ENCODE measurements at places on chromosomes 1 and 21.

DNA sequence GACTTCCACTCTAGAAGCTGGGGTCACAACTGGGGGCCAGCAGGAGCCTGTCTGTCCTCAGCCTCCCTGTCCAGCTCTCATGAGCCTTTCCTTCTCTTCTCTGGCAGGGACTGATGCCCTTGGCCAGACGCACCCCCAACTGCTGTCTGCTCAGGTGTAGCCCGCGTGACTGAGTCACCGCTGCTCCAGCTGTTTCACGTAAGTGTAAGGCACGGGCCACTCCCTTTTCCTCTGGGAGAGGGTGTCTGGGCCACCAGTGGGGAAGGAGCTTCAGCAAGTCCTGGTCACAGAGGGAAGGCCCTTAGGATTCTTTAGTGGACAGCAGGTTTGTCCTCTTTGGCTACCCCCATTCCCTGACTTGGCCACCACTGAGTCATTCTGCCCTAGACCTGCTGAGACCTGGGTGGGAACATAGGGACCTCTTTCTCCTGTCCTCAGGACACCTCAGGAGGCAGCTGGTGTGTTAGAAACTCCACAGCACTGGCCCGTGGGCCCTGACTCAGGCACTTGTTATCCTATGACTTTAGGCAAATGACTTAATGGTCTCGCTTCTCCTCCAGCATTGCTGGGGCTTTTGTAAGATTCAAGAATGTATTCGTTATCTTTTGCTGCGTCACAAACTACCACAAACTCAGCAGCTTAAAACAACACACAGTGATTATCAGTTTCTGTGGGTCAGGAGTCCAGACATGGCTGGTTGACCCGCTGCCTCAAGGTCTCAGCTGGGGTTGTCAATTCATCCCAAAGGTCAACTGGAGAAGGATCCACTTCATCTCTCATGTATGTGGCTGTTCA lies 64.8 kb downstream of the FAM163A start:
- peaks cover 26% of the 10 kb centered on the region for H3K27me3 ChIP-seq
- H3K4me3 ChIP-seq: no peak overlapping the region
- no peak overlapping the region for H3K27ac ChIP-seq
- no peak for DNase-seq
- no peaks in the 10 kb centered on the region for H3K4me1 ChIP-seq

- H3K4me1 ChIP-seq: no peaks in the 10 kb centered on the region
- H3K27me3 ChIP-seq: peaks cover 8% of the 10 kb centered on the region
- no peak overlapping the region for H3K27ac ChIP-seq
- DNase-seq: no peak
These were observed 34.8 kb downstream of the ZMYND12 start for GRCh38 chr1:42420911-42421585.

DNA sequence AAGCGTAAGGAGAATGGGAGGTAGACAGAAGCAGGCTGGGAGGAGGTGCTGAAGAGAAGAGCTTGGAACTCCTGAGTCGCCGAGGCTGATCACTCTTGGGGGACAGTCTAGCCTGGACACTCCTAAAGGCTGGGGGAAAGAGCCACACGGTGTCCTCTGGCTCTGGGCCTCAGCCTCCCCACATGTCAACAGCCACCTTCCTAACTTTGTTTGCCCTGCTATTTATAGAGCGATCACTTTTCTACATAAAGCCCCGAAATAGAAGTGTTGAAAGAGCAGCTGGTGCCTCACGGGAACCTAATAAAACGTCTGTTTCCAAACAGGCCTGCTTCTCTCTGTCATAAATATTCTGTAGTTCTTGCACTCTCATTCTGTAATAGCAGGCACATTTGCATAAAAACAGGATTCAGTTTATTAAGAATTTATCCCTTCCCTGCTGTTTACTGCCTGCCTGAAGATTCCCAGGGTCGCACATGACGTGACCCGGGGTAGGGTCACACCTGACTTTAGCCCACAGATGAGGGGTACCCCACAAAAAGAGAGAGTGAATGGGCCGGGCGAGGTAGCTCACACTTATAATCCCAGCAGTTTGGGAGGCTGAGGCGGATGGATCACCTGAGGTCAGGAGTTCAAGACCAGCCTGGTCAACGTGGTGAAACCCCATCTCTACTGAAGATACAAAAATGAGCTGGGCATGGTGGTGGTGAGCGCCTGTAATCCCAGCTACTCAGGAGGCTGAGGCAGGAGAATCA lies 212.5 kb downstream of the TOMM20 start:
- H3K27me3 ChIP-seq: peaks cover 4% of the 10 kb centered on the region
- peaks cover 30% of the 10 kb centered on the region for H3K4me1 ChIP-seq
- no peak overlapping the region for H3K4me3 ChIP-seq
- peaks cover 2% of the 10 kb centered on the region for H3K36me3 ChIP-seq

DNA sequence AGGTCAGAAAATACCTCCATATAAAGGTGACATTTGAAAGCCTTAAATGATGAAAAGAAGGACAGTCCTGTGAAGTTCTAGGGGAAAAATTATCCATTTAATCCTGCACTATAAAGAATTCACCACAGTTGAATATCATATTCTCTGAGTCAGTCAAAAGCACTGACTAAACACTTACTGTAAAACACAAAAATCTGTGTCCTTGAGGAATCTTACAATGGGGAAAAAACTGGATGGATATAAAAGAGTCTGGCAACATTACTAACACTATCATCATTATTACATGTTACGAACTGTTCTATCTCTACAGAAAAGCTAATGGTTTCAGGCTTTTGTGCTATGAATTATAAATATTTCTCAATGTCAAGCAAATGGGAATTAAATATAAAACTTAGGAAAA lies 42.4 kb upstream of the HP1BP3 start:
- H3K27me3 ChIP-seq: no peaks in the 10 kb centered on the region
- no peak for DNase-seq
- H3K27ac ChIP-seq: no peak overlapping the region
- no peaks in the 10 kb centered on the region for H3K4me1 ChIP-seq
- H3K36me3 ChIP-seq: peaks cover 30% of the 10 kb centered on the region

DNA sequence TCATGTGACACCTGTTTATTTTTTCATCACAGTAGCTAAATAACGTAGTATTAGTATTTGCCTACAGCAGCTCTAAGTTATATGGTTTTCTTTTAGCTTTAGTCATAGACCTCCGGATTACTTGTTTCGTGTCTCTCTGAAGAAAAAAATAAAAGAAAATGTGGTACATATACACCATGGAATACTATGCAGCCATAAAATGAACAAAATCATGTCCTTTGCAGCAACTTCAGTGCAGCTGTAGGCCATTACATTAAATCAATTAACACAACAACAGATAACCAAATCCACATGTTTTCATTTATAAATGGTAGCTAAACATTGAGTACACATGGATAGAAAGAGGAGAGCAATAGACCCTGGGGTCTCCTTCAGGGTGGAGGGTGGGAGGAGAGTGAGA lies 142.7 kb downstream of the MAGI3 start:
- no peaks in the 10 kb centered on the region for H3K36me3 ChIP-seq
- no peaks in the 10 kb centered on the region for H3K27me3 ChIP-seq
- H3K4me3 ChIP-seq: no peak overlapping the region

DNA sequence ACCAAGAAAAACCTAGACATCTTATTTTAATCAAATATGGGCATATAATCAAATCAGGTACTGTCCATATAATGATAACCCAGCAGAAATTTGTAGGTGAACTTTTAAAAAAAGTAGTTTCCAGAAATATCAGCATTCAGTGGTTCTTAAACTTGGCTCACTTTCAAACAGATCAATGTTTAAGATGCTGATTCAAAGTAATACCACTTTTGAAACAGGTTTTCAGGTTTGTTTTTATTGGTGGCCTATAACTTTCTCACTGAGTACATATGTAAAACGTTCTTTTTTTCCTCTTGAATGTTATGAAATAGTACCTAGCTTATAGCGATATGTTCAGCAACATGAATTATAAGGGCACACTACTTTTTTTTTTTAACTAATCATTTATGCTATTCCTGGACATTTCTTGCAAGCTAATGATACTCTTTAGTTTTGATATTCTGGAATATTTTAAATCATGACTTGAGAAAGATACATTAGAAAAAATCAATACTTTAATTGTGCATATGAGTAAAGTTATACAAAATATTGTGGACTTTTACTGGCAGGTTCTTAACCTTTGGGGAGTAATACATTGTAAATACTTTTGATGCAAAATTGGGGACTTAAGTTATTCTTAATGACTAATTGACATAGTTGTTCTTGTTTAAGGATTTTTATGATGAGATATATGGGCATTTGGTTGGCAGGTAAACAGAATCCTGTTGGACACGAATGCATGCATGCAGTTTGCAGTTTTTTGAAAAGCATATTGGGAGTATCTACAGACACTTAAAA lies 3.0 kb downstream of the NFIA start:
- H3K4me3 ChIP-seq: no peak overlapping the region
- peaks cover 35% of the 10 kb centered on the region for H3K27me3 ChIP-seq
- H3K36me3 ChIP-seq: no peaks in the 10 kb centered on the region
- peaks cover 10% of the 10 kb centered on the region for H3K4me1 ChIP-seq
- no peak for DNase-seq

DNA sequence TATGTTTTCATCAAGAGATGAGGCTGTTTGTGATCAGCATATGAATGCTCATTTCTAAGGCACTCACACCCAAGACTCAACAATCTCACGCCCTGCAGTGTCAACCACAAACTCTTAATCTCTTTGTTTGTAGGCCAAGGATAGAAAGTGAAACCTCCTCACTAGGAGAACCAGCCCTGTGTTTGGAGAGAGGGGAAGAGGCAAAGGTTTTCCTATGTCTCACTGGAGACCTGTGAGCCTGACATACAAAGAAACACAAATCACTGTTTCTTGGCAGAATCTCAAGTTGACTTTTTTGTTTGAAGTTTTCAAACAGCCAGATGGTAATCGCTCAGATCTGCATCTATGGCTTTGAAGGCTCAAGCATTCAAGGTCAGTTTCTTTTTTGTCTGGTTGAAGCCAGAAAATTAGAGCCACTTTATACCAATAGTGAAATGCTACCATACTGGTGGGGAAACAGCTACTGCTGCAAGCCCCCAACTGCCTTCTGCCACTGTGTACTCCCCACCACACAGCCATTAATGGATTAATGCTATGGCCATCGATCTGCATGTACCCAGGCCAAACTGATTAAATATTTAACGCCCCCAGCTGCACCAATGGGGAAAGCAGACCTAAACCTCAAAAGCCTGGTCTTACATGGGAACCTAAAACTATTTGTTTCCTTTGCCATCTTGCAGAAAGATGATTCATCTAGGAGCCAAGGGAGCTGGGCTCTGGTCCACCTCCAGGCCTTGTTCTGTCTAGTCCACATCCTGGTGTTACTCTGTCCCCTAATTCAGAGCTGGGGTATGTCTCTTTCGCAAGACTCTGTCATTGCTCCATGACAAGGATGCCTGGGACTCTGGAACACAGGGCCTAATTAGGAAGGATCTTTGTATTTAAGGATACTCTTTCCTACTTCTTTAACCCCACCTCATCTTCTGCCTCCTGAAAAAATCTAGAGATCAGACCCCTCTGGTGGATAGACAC lies 16.3 kb downstream of the PDZK1 start:
- no peak for DNase-seq
- H3K36me3 ChIP-seq: peaks cover 8% of the 10 kb centered on the region
- H3K4me1 ChIP-seq: peaks cover 13% of the 10 kb centered on the region
- H3K4me3 ChIP-seq: no peak overlapping the region
- H3K27me3 ChIP-seq: no peaks in the 10 kb centered on the region

DNA sequence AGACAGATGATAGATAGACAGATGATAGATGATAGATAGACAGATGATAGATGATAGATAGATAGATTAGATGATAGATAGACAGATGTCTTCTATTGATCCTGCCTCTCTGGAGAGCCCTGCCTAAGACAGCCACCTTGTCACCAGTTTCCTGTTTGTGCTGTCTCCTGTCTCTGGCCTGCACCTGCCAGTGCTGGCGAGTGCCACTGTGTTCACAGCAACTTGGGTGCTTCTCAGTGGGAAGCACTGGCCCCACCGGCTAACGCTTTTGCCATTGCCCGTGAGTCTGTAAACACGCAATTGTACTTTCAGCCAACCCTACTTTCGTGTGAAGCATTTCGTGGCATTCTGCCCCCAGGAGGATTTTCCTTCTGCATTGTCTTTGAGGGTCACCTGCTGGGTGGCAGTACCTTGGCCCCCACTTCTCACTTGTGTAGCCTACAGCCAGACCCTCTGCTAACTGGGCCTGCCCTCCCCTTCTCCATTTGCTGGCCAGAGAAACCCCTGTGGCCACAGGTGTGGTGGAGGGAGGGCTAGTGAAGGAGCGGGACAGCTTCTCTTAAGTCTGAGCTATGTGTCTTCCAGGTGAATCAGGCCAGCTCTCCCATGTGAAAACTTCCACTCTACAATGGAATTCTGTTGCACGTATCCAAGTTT lies 23.4 kb upstream of the PDE9A start:
- no peak overlapping the region for H3K27ac ChIP-seq
- no peak for DNase-seq
- no peaks in the 10 kb centered on the region for H3K4me1 ChIP-seq

DNA sequence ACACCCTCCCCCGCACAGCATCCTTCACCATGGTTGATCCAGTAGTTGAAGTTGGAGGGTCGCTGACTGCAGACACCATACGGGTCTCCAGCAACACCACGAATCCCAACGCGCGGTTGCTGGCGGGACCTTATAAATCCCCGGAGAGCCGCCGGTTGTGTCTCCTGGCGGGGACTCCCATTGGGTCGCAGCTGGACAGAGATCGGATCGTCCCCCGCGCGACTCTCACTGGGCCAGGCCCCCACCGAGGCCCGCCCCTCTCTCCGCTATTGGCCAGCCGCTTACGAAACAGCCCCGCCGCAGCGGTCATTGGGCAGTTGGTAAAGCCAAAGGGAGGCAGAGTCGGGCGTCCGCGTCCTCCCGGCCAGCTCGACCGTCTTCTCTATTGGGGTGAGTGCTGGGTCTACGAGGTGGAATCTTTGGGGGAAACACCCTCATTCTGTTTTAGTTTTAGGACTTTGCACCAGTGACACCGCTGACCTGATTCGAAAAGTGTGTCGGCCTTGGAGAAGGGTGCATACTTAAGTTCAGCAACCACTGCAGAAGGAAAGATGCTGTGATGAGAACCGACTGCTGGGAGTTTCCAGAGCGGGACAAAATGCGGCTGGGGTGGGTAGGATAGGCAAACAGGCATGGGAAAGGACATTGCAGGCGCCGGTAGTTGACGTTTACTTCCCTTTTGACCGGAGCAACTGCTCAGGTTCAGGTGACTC lies 27.4 kb downstream of the RABIF start:
- peaks cover 52% of the 10 kb centered on the region for H3K27me3 ChIP-seq
- H3K4me3 ChIP-seq: peak overlapping the region; percentile 96
- peak overlapping the region; percentile 76 for H3K27ac ChIP-seq
- no peaks in the 10 kb centered on the region for H3K36me3 ChIP-seq
- peak; percentile 69 for DNase-seq

DNA sequence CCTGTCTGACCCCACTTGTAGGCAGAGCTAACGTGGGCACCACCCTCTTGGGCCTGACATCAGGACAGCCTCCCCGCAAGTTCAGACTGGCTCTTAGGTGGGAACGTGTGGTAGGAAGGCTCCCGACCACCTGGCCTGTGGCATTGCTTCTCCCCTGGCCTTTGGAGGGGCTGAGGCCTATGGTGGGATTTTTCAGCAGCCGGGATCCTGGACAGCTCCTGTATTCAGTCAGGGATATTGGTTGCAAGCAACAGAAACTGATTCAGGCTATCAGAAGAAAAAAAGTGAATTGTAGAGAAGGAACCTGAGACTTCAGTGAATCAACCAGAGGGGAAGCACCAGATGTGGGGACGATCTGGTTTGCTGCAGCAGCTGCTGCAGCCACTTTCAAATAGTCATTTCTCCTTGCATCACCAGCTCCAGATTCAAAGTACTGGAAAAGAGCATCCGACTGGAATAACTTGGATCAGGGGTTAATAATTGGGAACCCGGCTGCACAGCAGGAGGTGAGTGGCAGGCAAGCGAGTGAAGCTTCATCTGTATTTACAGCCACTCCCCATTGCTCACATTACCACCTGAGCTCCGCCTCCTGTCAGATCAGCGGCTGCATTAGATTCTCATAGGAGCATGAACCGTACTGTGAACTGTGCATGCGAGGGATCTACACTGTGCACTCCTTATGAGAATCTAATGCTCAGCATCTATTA lies 5.9 kb downstream of the RNF186 start:
- H3K27ac ChIP-seq: no peak overlapping the region
- H3K36me3 ChIP-seq: no peaks in the 10 kb centered on the region
- no peak overlapping the region for H3K4me3 ChIP-seq
